ENCODE measurements at places on chromosomes 4 and X.

DNA sequence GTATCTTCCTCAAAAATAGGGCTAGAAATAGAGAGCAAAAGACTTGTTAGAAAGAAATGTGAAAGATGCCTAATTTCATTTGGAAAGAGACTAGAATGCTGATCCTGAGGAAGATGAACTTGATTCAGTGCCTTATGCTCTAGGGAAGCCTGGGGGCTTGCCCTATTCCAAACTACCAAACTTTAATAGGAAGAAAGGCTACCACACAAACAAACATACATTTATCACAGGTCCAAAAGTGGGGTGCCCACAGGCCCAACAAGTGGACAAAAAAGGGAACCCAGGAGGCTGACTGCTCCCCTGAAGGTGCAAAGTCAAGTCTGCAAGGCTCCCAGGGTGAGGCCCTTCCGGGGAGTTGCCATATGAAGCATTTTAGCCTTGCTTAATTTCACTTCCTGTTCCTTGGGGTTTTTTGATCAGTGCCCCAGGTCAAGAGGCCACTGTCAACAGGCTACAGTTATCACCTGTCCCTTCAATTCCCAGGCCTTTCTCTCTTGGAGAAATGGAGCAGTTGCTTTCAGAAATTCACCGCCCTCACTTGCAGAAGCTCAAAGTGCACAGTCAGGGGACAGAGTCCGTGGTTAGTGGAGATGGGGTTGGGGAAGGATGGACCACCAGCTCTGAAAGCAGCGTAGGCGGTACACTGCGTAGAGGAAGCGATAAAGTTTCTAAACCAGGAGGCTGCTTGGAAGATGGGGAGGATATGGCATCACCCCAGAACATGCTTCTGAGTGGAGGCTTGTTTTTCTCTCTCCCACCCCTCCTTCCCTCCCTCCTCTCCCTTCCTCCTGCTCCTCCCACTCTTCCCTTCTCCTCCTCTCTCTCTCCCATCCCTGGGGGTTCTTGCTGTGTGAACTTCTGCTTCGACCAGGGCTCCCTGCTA is 36.4 kb downstream of the TMEM154 start:
- DNase-seq: no peak

DNA sequence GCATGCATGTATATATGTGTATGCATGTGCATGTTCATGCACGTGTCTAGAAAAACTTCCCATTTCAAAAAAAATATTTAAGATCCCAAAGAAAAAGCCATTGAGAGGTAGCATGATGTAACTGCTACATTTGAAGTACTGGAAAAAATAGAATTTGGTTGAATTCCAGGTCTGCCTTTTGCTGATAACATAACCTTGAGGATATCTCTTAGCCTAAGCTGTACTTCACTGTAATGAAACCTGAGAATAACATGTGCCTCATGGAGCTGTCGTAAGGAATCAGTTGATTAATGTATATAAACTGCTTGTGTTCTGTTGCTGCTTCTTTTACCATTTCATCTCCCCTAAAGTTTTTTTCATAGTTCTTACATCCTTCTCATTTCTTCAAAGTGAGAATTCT is 351.8 kb downstream of the GRIA2 start:
- no peak for DNase-seq

- DNase-seq: no peak
Measured at GRCh38 chr4:43244688-43245382, 352.3 kb downstream of the GRXCR1 start.

DNA sequence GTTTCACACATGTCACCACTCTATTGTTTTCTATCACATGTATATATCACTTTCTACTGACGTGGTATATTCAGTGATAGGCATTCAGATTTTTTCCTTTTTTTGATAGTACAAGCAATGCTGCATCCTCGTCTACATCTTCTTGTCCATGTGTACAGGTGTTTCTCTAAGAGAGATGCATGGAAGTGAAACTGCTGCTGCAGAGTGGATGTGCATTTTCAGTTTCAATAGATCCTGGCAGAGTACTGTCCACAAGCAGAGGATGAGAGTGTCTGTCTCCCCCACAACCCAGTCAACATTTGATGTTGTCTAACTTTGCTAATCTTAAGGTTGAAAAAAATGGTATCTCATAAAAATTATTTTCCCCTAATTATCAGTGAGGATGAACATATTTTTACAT is 194.0 kb upstream of the CASK start:
- no peak for DNase-seq

- peak; percentile 67 for DNase-seq
Measured at GRCh38 chr4:186617921-186618320, 62.6 kb upstream of the MTNR1A start.

GRCh38 chr4:149711593-149712365 is 103.9 kb downstream of the IQCM start:
- no peak for DNase-seq

DNA sequence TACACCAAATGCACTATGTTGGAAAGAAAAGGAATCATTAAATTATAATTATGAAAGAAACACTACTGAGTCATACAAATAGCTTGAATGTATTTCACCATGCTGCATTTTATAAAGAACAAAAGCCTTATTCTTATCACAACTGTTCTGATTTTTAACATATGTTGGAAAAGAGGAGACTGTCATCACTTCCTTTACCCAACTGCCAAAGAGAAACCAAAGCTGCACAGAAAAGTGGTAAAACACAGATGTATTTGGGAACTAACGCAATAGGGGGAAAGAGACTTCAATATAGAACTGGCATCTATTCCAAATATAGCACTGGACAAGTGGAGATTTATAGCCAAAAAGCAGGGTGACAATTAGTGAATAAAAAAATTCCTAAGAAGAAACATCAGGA is 181.0 kb downstream of the SPANXN3 start:
- DNase-seq: no peak

- peak; percentile 45 for DNase-seq
Measured at GRCh38 chrX:29478336-29479069, 736.9 kb upstream of the MAGEB2 start.

DNA sequence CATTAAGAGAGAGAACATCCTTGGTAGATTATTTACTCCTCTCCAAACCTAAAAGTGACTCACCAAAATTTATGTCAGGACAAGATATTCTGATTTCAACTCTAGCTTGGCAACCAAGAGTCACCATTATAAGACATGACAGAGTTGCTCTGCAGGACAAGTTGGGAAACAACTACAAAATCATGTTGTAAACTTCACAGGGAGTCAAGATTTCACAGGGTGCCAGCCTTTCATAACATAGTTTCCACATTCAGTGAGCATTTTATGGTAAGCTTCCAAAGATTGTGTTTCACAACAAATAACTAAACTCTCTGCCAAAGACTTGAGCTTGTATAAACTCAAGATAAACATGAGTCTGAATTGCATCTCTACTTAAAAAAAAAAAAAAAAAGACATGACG is 121.0 kb upstream of the DIAPH2 start:
- peak; percentile 75 for DNase-seq

- DNase-seq: no peak
Measured at GRCh38 chr4:110418641-110419040, 57.3 kb upstream of the ENPEP start.
